ENCODE measurements at places on chromosomes 12 and 14. TPM values are rescaled to one million over a fixed set of nuclear protein-coding genes. Genes with fewer than 3 reads are reported as not detected.

DNA sequence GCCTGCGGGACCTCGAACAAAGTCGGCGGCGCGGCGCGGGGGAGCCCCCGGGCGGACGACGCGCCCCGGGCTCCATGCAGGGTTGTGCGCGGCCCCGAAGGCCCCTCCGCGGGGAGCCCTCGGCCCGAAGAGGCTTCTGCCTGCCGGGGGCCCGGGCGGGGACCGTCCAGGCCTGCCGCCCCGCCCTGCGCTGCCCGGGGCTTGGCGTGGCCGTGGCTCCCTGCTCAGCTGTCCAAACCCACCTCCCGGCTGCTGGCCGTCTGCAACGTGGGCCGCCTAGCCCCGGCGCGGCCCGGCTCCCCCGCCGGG, 670 bp downstream of the DYRK2 start:
- H3K36me3 ChIP-seq = peaks cover 2% of the 10 kb centered on the region
- H3K4me1 ChIP-seq = peaks cover 49% of the 10 kb centered on the region
- H3K27me3 ChIP-seq = no peaks in the 10 kb centered on the region
- peak overlapping the region; percentile 69 for H3K27ac ChIP-seq
- H3K4me3 ChIP-seq = no peak overlapping the region

DNA sequence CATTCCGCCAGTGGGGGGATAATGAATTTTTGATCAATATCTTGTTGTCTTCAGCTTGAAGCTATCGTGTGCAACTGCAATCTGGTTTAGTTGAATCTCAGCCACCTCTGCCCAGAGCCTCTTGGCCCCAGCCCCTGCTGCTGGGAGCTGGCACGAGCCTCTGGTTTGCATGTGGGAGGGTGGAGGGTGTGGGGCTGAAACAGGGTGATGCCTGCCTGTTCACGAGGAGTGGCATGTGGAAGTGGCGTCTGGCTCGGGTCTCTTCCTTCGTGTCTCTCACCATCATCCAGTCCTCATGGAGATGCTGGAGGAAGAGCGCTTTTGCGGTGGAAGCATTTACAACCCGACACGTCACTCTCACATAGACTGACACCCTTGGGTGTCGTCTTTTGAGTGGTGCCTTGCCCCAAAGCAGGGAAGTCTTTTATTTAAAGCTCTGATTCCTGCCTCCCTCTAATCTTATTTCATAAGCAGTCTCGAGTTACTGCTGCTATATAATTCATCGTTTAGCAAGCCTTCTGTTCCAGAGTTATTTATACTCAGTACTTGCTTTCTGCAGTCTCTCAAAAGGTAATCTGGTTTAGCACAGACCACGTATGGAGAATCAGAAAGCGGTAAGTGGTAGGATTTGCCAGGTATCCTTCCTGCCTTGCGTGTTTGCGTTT, 64.5 kb downstream of the AACS start:
- H3K27me3 ChIP-seq = no peaks in the 10 kb centered on the region
- no peak for DNase-seq
- no peak overlapping the region for H3K4me3 ChIP-seq
- no peaks in the 10 kb centered on the region for H3K36me3 ChIP-seq
- no peak overlapping the region for H3K27ac ChIP-seq
- H3K4me1 ChIP-seq = no peaks in the 10 kb centered on the region

TC2N gene
- polyA plus RNA-seq = 113 TPM

SLCO1B1 gene
- polyA plus RNA-seq = not detected

JKAMP gene
- polyA plus RNA-seq = 83.4 TPM

GALNT8 gene
- polyA plus RNA-seq = 4.3 TPM

KLRD1 gene
- polyA plus RNA-seq = 0.16 TPM

Measured in CD4-positive, CD25-positive, alpha-beta regulatory T cell (primary cell).